Amniotic epithelial cell (primary cell): ENCODE measurements at places on chromosomes 4 and X.

- no peak for DNase-seq
Measured at GRCh38 chr4:25524663-25525062, 131.0 kb upstream of the SLC34A2 start.

- no peak for DNase-seq
Measured at GRCh38 chrX:105711805-105712204, 110.5 kb upstream of the NRK start.

DNA sequence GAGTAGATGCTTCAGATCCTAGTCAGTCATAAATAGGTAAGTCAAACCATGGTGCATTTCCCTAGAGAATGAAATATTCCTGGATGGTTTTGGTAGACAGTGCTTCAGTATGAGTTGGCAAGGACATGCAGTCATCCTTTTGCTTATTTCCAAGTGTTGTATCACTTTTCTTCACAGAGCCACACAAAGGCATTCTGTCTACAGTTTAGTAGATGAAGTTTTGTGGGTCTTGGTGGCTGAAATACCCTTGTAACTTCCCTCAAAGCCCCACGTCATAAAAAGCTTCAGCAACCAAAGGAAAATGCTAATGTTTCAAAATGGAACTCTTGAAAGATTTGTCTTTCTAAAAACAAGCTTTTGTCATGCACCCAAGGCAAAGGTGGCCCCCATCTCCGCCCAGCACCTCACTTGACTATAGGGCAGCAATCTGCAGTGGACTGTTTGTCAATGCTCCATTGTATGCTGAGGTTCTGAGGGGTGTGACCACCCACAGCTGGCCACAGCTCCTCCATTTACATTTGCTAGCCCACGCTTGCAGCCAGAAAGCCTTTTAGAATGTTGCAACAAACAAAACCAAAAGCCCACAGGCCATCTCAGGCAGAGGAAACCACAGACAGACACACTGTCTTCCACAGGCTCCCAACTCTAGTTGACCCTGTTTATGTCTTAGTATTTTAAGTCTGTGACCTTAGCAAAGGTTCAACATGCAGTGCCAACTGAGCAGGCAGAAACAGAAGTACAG, 87.1 kb upstream of the FAM9C start:
- peak; percentile 68 for DNase-seq

DNA sequence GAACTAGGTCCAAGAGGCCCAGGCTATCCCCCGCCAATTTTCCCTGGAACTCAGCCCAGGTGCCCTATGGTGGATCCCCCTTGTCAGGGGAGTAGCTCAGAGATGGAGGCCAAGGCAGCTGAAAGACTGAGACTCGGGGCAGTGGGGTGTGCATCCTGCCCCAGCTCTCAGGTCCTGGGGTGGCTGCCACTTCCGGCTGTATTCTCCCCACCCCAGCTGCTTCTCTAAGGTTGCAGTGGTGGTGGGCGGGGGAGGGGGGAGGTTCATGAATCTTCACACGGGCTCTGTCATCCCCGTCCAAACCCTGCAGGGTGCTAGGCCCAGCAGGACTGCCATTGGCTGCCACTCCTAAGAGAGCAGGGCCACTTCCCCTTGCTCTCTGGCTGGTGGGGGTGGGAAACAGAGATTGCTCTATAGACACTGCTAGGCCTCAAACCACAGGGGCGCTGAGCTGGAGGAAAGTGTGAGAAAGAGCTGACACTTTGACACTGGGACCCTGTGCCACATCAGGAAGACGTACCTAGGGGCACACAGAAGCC, 1.5 kb downstream of the SASH3 start:
- no peak for DNase-seq

DNA sequence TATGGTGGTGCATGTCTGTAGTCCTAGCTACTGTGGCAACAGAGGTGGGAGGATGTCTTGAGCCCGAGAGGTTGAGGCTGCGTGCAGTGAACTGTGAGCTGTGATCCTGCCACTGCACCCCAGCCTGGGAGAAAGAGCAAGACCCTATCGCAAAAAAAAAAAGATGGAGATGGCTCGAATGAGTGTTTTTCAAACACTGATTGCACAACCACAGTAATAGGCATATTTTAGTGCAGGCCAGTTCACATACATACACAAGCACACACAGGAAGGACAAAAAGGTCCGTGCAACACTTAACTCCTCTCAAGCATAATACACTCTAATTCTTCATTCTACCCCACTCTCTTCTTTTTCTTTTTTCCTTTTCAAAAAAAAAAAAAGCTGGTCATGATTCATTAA, 5.1 kb downstream of the EFHC2 start:
- DNase-seq: no peak

- DNase-seq: no peak
Measured at GRCh38 chr4:2341911-2342652, 76.4 kb downstream of the ZFYVE28 start.

DNA sequence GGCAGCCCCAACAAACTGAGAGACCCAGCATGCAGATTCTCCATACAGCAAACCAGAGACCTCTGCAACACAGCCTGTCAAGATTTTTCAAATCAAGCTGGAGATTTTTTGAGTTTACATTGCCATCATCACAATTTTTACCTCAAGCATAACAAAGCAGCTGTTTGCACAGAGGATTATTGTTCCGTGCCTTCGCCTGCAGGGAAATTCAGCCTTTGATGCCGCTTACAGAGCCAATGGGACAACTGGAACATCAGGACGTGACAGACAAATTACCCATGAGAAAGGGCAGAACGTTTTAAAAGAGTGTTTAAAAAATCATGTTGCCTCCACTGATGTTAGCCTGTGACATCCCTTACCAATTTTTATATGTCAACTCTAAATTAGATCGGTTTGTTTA, 363.7 kb downstream of the FBXW7 start:
- no peak for DNase-seq

GRCh38 chr4:110287130-110287529, 88.7 kb upstream of the ELOVL6 start:
- peak; percentile 65 for DNase-seq

DNA sequence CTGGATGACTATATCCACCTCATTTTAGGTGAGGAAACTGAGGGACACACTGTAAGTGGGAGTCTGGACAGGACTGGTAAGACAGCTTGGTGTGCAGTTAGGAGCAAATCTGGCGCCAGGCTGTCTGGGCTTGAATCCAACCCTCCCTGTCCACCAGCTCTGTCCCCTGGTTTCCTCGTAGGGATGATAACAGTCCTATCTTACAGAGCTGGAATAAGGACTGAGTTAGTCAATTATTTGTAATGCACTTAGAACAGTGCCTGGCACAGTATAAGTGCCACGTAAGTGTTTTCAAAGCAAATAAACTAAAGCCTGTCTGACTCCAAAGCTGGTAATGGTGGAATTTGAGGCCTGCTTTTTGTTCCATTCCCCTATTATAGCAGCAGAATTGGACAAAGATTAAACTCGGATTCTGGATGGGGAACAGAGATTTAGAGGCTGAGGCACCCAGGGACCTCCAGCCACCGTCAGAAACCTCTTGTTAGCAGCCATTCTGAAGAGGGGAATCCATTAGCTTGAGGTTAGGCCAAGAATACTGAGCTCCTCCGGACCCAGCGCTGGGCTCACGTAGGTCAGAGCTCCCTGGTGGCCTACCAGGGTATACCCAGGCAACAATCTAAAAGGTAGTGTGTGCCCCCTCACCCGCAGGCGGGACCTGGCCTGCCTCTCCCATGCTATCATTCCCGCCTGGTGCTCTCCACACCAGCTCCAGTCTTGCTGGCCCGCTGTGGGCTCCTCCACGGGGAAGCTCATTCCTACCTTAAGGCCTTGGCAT, 102.1 kb downstream of the UCHL1 start:
- DNase-seq: no peak

- no peak for DNase-seq
Measured at GRCh38 chr4:128916832-128917231, 107.3 kb downstream of the JADE1 start.

DNA sequence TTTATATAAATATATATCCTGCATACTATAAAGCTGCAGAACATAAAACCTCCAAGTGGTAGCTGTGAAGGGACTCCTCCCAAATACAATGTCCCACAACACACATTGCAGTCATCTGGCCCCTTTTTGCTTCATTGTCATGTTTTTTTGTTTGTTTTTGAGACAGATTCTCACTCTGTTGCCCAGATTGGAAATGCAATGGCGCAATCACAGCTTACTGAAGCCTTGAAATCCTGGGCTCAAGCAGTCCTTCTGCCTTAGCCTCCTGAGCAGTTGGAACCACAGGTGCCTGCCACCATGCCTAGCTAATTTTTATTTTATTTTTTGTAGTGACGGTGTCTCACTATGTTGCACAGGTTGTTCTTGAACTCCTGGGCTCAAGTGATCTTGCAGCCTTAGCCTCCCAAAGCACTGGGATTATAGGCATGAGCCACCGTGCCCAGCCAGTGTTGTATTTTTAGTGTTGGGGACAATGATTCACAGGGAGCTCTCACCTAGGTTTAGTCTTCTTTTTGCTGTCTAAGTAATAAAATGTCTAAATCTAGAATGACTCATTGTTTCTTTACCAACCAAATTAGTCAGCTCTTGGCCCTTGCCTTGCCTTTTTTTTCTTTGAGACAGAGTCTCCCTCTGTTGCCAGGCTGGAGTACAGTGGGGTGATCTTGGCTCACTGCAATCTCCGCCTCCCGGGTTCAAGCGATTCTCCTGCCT, 24.0 kb upstream of the XIAP start:
- peak; percentile 67 for DNase-seq
